ENCODE measurements at places on chromosomes 13 and 19. TPM values are rescaled to one million over a fixed set of nuclear protein-coding genes. Genes with fewer than 3 reads are reported as not detected.

GRCh38 chr13:23354520-23354919 is 79.0 kb downstream of the SACS start:
- peaks cover 40% of the 10 kb centered on the region for H3K36me3 ChIP-seq
- H3K27ac ChIP-seq, result no peak overlapping the region
- DNase-seq, result no peak

GRCh38 chr13:97067017-97067895 is 73.0 kb upstream of the OXGR1 start:
- H3K36me3 ChIP-seq, result no peaks in the 10 kb centered on the region
- peaks cover 22% of the 10 kb centered on the region for H3K4me1 ChIP-seq
- H3K27me3 ChIP-seq, result peaks cover 9% of the 10 kb centered on the region
- H3K27ac ChIP-seq, result no peak overlapping the region

- no peak overlapping the region for H3K27ac ChIP-seq
- no peaks in the 10 kb centered on the region for H3K4me1 ChIP-seq
- H3K36me3 ChIP-seq, result no peaks in the 10 kb centered on the region
- H3K4me3 ChIP-seq, result no peak overlapping the region
Observed at GRCh38 chr19:13298565-13299481, 148.6 kb downstream of the IER2 start.

- no peak for DNase-seq
- H3K27ac ChIP-seq, result no peak overlapping the region
- no peaks in the 10 kb centered on the region for H3K27me3 ChIP-seq
- no peaks in the 10 kb centered on the region for H3K36me3 ChIP-seq
Observed at GRCh38 chr13:106277484-106278154, 257.8 kb downstream of the EFNB2 start.

The C19orf73 gene
- total RNA-seq, result 2.6 TPM

DNA sequence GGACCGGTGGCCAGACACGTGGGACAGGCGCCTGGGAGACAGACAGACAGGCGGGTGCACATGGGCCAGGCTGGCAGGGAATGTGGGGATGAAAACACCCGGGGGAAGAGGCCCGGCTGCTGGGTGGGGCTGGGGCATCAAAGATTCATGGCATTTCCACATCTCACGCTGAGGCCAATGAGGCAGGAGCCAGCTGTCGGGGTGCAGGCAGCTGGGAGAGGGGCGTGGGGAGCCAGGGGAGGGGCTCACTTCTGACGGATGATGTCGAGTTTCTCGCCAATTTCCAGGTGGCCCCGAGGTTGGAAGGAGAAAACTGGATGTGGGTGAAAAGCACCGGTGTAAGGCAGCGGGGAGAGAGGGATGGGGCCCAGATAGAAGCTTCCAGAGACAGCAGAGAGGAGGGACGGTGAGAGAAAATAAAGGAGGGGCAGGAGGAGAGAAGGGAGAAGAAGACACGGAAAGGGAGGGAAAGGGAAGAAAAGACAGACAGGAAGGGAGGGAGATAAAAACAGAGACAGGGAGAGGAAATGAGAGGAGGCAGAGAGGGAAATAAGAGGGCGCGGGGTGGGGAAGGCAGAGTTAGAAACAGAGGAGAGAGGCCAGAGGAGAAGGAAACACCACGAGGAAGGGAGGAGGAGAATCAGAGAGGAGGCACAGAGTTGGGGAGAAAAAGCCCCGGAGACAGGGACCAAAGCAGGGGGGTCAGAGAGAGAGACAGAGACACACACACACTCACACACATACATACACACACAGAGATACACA is 8.0 kb upstream of the CCER2 start:
- H3K27ac ChIP-seq, result no peak overlapping the region
- H3K36me3 ChIP-seq, result peaks cover 6% of the 10 kb centered on the region
- DNase-seq, result no peak
- peaks cover 3% of the 10 kb centered on the region for H3K4me1 ChIP-seq
- no peak overlapping the region for H3K4me3 ChIP-seq
